Activated CD4-positive, alpha-beta memory T cell treated with anti-CD3 and anti-CD28 coated beads, Interleukin-2, amount 10 ng/mL, durations not matched to agents 7 days and 5 days (primary cell): ENCODE measurements at places on chromosomes 5 and 9. TPM values are rescaled to one million over a fixed set of nuclear protein-coding genes. Genes with fewer than 3 reads are reported as not detected.

Gene IL3
- total RNA-seq, result 1.4 TPM

Gene NEUROG1
- total RNA-seq, result not detected

Gene FBP1
- 0.40 TPM for total RNA-seq

Gene FAM78A
- total RNA-seq, result 86.5 TPM

Gene TPM2
- 9.2 TPM for total RNA-seq

Gene CDC20B
- total RNA-seq, result 0.18 TPM

Gene SLC28A3
- total RNA-seq, result 0.20 TPM

Gene IRGM
- total RNA-seq, result 1.2 TPM

Gene TIGD6
- total RNA-seq, result 2.0 TPM

Gene PTGR1
- 1.2 TPM for total RNA-seq

Gene CARD9
- 0.55 TPM for total RNA-seq

Gene DOLPP1
- 16.3 TPM for total RNA-seq

Gene ELOVL7
- total RNA-seq, result 1.1 TPM

Gene NR4A3
- 3.2 TPM for total RNA-seq

Gene SPOCK1
- total RNA-seq, result 0.86 TPM

Gene C9orf152
- not detected for total RNA-seq

Gene PCDHA10
- not detected for total RNA-seq

Gene ZBED3
- total RNA-seq, result 0.45 TPM

Gene UHRF2
- total RNA-seq, result 77.3 TPM

Gene SLCO4C1
- 3.6 TPM for total RNA-seq

Gene EFNA5
- not detected for total RNA-seq

Gene SPINK1
- total RNA-seq, result not detected

Gene BARX1
- total RNA-seq, result 0.20 TPM

Gene GDNF
- total RNA-seq, result not detected

Gene PPP3R2
- not detected for total RNA-seq

Gene TTF1
- total RNA-seq, result 26.1 TPM

Gene SPATA31D1
- total RNA-seq, result not detected

Gene LIFR
- total RNA-seq, result 0.18 TPM

Gene INSL4
- total RNA-seq, result not detected

Gene PCDHB15
- total RNA-seq, result not detected

Gene AMBP
- total RNA-seq, result not detected

Gene BASP1
- total RNA-seq, result not detected

Gene CERCAM
- total RNA-seq, result 1.3 TPM

Gene SPATA31D4
- total RNA-seq, result not detected

Gene PKD2L2
- total RNA-seq, result not detected

Gene TSSK1B
- not detected for total RNA-seq

Gene OLFM1
- not detected for total RNA-seq

Gene ANKRD18A
- 3.4 TPM for total RNA-seq

Gene CD74
- total RNA-seq, result 1,158 TPM

Gene LPAR1
- total RNA-seq, result not detected

Gene SYK
- total RNA-seq, result not detected
